Activated CD4-positive, alpha-beta T cell treated with anti-CD3 and anti-CD28 coated beads for 36 hours (primary cell): ENCODE measurements at places on chromosomes 16 and 17.

GRCh38 chr17:68356520-68356919, 65.2 kb downstream of the ARSG start:
- peak; percentile 80 for DNase-seq

DNA sequence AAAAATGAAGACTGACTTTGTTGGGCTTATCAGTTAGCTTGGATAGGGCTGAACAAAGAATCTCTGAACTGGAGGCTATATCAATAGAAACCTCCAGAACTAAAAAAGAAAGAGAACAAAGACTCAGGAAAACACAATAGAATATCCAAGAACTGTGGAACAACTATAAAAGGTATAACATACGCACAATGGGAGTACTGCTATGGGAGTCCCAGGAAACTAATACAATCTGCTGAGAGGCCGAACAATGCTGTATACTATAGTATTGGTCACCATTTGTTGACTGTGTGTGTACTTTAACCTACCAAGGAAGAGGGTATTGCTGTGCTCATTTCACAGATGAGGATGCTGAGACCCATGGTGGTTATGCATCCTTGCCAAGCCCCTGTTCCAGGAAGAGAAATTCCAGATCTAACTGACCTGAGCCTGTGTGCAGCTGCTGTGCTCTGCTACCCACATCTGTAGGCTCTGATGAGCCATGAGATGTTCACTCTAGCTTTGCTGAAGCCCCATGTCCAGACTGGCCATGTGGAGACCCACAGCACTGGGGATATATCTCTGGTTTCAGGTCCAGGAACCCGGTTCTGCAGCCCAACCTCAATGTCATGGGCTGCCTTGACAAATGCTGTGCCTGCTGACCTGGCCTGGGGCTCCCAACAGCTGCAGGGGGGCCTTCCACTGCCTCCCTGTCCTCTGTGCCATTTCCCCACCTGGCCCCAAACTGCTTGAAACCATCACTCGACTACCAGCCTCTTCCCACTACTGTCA, 254.3 kb upstream of the TNRC6C start:
- no peak for DNase-seq

DNA sequence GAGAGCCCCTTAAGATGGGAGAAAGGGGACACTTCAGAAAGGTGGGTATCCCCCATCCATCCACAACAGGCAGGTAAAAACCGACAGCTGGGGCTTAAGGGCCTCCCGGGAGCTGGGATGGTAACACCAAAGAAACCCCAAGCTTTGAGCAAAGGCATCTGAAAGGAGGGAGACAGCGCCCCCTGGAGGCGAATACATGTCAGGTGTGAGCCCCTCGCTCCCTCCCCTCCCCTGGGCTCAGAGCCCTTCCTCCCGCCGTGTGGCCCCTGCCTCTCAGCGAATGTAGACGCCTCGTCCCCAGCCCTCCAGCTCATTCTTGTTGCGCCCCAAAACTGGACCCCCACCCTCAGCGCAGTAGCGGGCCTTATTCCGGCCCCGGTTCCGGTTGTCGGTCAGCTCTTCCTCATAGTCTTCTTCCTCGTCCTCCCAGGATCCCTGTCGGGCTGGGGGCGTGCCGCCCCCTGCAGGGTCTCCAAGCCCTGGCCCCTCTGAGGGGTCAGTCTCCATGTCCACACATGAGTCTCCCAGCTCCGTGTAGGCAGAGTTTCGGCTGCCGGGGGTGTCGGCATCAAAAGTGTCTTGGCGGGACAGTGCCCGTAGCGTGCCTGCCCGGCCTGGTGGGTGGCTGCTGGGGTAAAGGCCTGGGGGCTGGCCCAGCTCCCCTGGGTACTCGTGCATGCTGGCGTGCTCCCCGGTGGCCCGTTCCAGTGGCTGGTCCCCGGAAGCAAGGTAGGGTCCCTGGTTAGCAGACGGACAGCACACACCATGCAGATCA, 9.1 kb upstream of the ARL5C start:
- peak; percentile 87 for DNase-seq

DNA sequence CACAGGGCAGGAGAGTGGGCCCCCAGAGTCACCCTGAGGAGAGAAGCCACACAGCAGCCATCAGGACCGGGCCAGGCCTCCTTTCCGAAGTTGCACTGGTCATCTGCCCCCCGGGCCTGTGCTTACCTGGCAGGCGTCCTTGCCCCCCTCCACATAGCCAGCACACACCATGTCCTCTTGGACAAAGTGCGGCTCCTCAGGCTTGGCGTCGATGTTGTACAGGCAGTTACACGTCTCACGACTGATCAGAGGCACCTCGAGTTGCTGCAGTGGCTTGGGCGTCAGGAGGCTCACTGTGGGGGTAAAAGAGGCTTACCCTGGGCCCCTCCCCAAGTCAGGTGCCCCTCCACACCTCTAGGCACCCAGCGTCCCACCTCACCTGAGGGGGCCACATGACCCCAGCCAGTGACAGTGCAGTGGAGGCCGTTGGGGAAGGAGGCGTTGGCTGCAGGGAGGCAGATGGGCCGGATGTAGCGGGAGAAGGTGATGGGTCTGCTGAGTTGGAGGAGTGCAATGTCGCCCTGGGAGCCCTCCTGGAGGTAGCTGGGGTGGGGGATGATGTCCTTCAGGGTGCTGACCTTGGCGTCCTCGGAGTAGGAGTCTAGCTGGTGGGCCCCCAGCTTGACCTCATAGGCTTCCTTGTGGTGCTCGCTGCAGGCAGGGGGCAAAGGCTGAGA, 3.1 kb downstream of the PRSS8 start:
- no peak for DNase-seq

GRCh38 chr17:4035081-4035680, 70.9 kb upstream of the ATP2A3 start:
- DNase-seq, result no peak

- DNase-seq, result no peak
These were observed 7.6 kb upstream of the CNP start for GRCh38 chr17:41959030-41959335.

DNA sequence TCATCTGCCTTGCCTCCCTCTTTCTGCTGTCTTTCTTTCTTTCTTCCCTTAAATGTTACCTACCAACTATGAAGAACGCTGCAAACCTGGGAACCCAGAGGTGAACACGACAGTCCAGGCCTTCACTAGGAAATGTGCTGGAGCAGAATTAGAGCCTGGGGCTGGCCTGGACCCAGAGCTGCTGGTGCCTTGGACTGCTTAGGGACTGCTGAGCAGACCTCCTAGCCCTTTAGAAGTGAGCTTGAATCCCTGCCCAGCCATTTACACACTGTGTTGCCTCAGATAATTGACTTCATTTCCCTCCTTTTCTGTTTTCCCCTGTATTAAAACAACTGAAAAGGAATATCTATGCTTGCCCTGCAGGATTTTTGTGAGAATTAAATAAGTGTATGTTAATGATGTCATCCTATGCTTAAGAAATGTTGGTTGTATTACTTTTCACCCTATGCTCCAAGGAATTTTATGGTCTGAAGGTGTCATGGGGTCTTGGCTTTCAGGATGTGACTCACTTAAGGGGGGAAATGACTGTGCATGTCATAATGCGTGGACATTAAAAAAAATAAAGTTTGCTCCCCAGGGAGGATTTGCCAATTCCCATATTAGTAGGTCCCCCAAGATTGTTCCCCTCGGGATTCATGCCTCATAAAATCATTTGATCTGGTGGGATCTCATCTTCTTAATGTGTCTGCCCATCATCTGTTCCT, 11.5 kb downstream of the CDH13 start:
- DNase-seq, result no peak

GRCh38 chr17:63928966-63929695, 3.0 kb downstream of the CD79B start:
- DNase-seq, result no peak

DNA sequence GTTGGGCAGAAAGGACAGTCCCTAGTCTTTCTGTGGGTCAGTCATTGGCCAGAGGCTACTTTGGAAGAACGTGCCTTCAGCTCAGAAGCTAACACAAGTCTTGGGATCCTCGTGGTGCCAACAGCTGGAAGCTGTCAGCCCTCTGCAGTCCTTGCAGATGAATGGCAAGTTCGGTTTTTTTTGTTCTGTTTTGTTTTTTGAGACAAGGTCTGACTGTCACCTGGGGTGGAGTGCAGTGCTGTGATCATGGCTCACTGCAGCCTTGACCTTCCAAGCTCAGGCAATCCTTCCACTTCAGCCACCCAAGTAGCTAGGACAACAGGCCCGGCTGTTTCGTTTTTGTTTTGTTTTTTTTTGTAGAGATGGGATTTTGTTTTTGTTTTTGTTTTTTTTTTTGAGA, 149.4 kb downstream of the SPECC1 start:
- no peak for DNase-seq

DNA sequence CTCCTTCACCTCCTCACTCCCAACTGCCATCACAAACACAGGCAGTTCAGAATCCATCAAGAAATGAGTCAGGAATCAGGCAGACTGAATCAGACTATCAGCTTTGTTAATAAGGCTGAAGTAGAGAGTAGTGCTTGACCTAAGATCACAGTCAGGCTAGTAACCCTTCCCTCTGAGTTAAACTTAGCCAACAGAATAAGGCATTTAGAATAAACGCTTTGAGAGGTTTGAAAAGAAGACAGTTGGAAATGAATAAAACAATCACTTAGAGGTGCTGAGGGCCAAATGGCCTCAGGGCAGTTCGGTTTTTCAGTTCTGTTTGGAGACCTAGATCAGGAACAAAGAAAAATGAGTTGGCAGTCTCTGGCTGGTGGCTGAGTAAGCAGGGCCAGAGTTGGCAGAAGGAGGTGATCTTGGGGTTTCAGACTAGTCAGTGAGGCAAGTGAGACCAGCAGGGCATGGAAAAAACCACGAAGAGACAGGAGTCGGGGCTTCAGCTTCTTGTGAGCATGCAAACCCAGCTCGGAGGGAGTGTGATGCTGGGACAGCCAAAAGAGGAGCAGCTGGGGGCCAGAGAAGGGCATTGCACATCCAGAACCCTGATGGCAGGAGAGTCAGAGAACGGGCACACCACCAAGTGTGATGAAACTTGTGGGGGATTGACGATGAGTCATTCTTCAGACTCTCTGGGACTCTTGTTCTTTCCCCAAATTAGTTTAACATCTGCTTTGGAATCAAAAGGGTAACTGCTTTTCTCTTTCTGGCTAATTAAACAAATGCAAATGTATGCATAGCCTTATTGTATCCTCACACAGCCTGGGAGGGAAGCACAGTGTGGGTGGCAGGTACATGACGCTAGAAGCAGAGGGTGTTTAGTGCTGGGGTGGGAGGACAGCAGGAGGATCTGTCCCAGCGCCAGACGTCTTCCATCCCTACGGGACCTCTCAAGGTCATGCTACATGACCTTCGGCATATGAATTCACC, 54.8 kb downstream of the SPECC1 start:
- DNase-seq, result peak; percentile 52
